Stimulated activated CD4-positive, alpha-beta T cell treated with anti-CD3 and anti-CD28 coated beads, Interleukin-4, amount 100 ng/mL, for 24 hours (primary cell): ENCODE measurements at places on chromosomes 13 and 19.

GRCh38 chr13:99003851-99004471 is 26.1 kb upstream of the DOCK9 start:
- no peak for DNase-seq

- DNase-seq: peak; percentile 70
These were observed 477 bp downstream of the CUL4A start for GRCh38 chr13:113209759-113210421.

GRCh38 chr19:46944918-46945628 is 74.6 kb upstream of the NPAS1 start:
- no peak for DNase-seq

GRCh38 chr19:49881672-49882394 is 4.3 kb downstream of the TBC1D17 start:
- DNase-seq: no peak

- peak; percentile 17 for DNase-seq
These were observed 1.7 kb upstream of the DBP start for GRCh38 chr19:48638831-48639381.

GRCh38 chr13:110037925-110038573 is 251.7 kb upstream of the IRS2 start:
- no peak for DNase-seq

GRCh38 chr13:66001140-66001539 is 1229.0 kb downstream of the PCDH9 start:
- no peak for DNase-seq

DNA sequence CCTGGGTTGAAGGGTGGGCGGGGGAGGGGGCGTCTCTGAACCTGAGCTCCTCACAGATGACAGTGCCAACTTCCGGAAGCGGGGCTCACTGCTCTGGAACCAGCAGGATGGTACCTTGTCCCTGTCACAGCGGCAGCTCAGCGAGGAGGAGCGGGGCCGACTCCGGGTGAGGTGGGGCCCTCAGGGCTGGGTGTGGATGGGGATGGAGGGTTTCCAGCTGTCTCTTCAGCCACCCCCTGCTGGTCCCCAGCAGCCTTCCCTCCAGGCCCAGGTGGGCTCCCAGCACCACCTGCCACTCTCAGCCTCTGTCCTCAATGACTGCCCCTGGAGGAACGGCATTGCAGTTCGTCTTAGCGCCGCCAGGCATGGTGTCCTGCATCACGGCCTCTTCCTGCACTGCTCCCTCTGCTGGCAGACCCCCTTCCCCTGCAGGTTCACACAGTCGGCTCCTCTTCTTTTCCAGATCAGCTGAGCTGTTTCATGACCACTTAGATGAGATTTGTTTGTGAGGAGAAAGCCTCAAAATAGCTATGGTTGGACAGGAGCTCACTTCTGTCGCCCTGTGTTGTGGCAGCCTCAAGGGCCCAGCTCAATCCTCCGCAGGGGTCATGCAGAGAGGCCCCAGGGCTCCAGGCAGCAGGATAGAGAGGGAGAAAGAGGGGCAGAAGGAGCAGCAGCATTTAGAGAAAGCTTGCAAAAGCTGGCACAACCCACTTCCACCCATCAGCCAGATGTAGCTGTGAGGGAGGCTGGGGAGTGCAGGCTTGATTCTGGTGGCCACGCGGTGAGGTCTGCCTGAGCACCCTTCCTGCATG is 2.5 kb upstream of the GARIN5A start:
- DNase-seq: no peak

DNA sequence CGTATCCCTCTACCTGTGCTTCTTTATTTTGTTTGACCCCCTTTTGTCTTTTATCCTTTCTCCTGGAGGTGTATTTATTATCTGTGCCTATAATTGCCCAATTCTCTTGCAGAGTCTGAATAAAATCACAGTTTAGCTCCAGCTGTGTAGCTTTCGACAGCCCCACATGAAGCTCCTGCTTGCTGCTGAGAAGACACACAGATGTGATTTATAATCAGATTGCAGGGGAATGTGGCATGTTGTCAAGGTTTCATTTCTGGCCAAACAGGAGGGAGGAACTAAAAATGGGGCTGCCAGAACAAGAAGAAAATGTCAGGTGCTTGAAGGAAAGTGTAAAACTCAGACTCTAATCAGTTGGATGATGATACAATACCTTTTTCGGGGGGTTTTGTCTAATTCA is 22.7 kb downstream of the CCNA1 start:
- DNase-seq: no peak

DNA sequence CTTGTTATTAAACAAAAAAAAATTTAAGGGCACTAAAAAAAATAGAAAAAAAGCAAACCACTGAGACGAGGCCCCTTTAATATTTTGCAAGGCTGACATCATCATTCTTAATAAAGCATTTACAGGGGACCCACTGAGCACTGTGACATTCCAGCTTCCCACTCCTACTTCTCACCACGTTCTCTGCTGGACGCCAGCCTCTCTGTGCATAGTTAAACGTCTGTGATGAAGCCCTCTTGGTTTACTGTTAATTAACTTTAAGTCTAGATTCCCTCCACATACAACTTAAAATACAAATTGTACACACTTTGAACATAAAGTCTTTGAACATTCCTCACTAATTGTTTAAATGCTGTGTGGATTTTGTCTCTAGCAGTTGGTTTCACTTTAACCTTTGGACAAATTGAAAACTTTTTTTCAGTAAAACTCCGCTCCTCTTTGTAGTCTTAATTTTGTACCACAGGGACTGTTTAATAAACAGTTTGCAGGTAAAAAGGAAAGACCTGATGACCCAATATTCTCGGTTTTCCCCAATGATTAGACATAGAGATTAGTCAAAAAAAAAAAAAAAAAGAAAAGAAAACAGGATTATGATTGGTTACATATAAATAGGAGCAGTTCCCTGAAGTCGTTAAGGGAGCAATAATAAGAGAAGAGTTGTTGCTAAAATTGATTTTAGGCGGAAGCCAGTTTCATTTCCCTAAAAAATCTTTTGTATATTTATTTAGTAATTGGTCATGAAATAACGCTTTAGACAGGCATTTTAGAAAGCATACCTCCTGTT is 219.8 kb downstream of the MZT1 start:
- DNase-seq: no peak

- DNase-seq: no peak
These were observed 85.8 kb downstream of the DOCK9 start for GRCh38 chr13:98892077-98892476.

DNA sequence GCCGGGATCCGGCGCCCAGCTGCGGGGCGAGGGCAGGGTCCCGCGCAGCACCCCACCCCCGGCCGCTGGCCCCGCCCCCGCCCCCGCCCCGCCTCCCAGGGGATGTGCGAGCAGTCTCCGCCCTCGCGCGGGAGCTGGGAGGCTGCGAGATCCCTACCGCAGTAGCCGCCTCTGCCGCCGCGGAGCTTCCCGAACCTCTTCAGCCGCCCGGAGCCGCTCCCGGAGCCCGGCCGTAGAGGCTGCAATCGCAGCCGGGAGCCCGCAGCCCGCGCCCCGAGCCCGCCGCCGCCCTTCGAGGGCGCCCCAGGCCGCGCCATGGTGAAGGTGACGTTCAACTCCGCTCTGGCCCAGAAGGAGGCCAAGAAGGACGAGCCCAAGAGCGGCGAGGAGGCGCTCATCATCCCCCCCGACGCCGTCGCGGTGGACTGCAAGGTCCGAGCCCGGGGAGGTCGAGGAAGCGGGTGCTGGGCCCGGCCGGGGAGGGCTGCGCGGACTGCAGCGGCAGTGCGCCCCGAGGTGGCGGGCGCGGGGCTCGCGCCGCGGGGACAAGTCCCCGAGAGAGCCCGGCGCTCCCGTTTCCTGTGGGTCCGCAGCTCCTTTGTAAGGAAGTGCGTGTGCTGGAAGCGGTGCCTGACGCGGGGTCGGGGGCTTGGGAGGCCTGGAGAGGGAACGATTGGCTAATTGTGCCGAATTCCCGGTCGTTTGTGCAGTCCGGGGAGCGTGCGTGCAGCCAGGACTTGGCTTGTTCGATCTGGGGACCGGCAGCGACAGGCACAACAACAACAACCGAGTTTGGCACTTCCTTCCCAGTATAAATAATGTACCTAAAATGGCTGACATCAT is at the start of gene ITM2B:
ITM2B (plus strand) TSS at position 161 of the 843 bp plus-strand sequence; CDS start at position 316, 155 bp downstream.
- peak; percentile 55 for DNase-seq

GRCh38 chr13:77417897-77418296 is 91.0 kb upstream of the MYCBP2 start:
- DNase-seq: no peak

DNA sequence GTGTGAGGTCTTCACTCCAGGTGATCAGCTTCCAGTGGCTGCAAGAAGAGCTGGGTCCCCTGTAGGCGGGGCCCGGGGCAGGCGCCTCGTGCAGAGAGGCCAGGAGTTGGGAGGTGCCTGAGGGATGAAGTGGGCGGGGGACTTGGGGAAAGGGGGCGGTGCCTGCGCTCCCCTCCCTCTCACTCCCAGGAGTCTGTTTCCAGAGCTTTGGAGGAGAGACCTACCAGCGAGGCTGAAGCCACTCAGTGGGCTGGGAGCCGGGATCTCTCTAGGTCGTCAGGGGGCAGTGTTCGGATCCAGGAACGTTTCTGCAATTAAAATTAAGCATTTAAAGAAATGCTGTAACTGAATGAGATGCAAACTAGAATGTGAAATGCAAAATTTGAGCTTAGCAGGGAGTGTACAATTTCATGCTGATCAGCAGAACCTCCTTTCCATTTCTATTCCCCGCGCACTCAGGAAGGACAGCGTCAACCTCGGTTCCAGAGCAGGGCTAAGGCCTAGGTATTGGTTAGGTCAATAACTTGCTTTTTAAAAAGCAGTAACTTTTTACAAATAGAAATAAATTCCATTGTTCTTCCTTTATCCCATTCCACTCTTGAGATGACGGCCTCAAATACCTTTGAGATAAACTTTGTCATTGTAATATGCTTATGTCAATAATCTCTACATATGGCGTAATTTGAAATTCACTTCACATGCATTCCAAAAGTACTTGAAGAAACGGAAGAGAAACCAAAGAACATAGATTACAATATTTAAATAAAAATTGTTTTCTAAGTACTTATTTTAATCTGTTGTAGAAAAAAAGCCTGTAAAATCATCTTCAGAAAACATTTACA is 11.6 kb downstream of the ZNF160 start:
- no peak for DNase-seq

DNA sequence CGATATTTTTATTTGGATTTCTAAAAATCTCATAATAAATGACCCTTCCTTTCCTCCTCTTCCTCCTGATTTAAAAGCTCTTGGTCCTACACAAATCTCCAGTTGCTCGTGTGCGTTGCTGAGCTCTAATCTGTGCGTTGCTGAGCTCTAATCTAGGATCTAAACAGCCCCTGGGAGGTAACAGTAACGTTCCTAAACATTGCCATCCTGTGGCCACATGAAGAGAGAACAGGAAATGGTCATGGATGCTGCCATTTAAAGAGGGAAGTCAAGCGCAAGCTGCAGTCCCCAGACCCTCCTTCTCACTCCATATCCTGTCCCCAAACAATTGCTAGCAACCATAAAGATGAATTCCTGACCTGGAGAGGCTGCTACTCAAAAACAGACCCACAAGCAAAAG is 170.8 kb downstream of the NUFIP1 start:
- DNase-seq: no peak

GRCh38 chr19:3045885-3046697 is 16.2 kb downstream of the TLE5 start:
- no peak for DNase-seq

DNA sequence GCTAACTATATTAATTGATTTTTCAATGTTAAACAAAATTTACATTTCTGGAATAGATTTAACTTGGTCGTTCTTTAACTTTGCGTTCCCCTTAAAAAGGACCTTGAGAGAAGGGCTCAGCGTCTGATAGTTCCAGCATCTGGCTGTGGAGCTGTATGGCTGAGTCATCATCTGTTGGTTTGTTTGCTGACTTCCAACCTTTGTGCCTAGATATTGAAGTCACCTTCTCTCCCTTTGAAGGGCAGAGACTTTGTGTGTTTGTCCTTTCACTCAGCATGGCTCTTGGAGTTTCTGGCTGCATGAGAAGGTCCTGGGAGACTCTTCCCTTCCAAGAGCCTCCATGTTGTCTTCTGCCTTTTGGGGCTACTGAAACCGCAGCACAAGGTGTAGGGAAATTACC is 16.6 kb upstream of the IRS2 start:
- no peak for DNase-seq

- no peak for DNase-seq
These were observed 153.3 kb downstream of the SIPA1L3 start for GRCh38 chr19:38060331-38060730.

- no peak for DNase-seq
These were observed 61.2 kb downstream of the WASF3 start for GRCh38 chr13:26618726-26619125.

DNA sequence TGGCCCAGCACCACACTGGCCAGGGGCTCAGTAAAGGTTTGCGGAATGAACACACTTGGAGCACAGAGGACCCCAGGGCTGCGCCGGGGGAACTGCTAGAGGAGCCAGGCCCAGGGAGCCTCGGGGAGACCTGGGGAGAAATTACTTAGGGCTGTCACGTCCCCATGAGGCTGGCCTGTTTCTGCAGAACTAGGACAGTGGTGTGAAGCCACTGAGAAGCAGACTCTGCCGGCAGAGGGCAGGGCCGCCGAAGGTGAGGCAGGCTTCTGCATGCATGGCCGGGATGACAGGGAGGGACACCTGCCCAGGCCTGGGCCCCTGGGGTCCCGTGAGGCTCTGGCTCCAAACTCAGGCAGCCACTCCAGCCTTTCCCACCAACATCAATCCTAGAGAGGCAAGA is 26.4 kb downstream of the ELAVL1 start:
- DNase-seq: no peak

DNA sequence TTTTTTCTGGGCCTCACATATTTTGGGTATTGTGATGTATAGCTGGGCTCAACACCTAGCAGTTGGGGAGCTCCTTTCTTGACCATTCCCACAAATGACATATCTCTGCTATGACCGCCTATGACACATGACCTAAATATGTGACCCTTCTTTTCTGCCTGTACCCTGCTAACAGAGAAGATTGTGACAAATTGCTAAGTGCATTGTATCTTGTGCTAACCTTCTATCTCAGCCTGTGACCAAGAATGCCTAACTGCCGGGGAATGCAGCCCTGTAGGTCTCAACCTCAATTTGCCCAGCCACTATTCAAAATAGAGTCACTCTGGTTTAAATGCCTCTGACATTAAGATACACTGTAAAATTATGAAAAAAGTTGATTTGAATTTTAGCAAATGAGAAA is 6.8 kb upstream of the ZNF429 start:
- no peak for DNase-seq

DNA sequence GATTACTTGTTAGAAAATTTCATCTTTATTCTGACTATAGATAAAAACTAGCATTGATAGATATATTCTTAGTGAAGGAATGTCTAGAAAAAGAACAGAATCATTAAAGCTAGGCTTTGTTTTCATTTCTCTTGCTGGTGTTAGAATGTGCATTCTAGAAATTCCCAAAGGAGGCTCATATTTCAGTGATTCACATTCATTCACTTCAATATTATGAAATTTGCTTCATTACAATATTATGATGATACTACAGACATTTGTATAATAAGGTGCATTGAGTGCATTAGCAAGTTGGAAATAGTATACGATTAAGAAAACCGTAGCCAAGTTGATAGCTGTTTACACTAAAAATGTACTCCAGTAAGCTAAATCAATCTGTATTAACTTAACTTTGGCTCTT is 70.7 kb upstream of the MYCBP2 start:
- no peak for DNase-seq

DNA sequence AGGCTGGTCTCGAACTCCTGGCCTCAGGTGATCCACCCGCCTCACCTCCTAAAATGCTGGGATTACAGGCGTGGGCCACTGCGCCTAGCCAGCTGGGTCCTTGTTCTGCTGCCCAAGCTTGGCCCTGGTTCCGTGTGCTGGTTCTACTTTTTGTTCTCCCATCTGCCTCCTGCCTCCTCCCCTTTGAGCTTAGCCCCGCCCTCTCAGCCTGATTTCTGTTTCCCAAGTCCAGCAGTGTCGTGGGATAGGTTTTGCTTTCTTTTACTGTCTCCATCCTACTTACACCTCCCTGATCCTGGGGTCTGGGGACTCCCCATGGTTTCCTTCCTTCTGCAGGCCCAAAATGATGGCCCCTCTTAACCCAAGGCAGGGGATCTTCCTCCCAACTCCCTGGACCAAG is 2.4 kb downstream of the BLOC1S3 start:
- no peak for DNase-seq
